ENCODE measurements at places on chromosomes 5 and 9.

DNA sequence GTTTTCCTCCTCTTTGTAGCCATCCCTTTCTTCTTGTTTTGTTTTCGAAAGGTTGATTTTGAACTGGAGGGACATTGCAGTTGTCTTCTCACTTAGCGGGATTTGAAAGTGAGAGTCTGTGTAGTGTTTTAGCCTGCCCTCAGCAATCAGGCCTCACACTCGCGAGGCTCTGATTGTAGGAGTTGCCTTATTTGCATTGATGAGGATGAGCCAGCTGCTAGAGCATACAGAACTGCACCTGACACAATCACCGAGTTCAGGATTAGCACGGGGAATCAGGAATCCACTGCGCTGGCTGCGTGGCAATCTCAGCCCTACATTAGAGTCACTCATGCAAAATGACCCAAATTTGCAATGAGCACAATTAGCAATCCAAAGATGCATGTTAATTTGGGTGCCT is 122.5 kb upstream of the TMEM161B start:
- DNase-seq, result no peak

DNA sequence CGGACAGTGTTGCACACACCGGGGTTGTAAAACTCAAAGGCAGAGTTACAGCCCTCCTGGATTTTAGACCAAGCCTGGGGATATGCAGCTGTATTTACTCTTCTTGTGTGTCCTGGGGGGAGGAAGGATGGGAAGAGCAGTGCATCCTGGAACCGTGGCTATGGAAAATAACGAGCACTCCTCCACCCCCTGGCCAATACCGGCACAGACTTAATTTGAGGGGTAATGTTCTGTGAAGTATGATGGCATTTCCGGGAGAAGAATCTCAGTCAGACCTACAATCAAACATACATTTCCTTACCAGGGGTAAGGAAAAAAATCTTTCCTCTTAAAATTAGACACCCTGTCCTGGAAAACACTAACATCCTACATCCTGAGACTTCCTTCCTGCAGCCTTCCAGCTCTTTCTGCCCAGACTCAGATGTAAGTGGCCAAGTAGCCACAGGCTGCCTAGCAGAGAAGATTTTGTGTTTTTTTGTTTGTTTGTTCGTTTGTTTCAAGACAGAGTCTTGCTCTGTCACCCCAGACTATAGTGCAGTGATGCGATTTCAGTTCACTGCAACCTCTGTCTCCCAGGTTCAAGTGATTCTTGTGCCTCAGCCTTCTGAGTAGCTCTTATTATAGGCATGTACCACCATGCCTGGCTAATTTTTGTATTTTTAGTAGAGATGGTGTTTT is 11.0 kb upstream of the ERMP1 start:
- no peak for DNase-seq

- DNase-seq, result no peak
These were observed 41.9 kb upstream of the TESK1 start for GRCh38 chr9:35562895-35563780.

DNA sequence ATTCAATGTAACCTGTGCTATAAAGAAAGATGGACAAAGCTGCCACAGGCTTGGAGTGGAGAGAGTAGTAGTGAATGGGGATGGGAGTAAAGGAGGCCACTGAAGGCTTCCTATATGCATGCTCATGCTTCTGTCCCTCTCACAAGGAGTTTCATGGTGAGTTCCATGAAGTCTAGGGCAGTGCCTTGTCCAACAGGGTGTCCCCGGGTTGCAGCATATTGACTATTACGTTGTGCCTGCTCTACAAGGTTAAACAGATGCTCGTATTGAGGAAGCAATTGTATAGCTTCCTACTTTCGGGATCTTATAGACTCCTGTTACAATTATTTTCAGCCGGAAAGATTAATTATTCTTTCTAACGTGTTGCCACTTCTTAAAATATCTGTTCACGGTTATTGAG is 129.1 kb upstream of the PIK3R1 start:
- no peak for DNase-seq

- no peak for DNase-seq
These were observed 130.9 kb downstream of the PAPPA start for GRCh38 chr9:116284518-116284917.

DNA sequence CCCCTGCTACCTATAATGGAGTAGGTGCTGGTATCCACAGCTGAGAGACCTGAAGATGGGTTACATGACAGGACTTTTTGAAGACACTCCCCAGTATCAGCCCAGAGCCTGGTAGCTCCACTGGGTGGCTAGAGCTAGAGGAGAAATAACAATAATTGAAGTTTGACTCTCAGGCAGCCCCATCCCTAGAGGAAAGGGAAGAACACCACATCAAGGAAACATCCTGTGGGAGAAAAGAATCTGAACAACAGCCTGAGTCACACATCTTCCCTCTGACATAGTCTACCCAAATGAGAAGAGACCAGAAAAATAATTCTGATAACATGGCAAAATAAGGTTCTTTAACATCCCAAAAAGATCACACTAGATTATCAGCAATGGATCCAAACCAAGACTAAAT is 432.1 kb downstream of the CDH18 start:
- no peak for DNase-seq

DNA sequence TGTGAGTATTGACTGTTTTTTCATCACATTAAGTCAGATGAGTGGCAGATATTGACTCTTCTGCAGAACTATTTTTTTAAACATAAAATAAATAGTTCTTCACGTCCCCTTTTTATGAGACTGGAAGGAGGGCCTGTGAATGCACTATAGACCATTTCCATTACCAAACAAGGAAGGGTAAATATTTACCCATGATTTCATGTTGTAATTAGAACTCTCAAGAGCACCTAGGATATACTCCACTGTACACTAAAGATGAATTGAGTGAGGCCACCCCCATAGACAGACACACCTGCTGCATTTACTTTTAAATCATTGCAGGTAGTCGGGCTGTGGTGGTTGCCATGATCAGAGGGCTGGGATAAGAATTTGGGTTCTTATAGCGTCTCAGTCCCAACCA is 22.6 kb downstream of the SLC36A1 start:
- DNase-seq, result no peak

DNA sequence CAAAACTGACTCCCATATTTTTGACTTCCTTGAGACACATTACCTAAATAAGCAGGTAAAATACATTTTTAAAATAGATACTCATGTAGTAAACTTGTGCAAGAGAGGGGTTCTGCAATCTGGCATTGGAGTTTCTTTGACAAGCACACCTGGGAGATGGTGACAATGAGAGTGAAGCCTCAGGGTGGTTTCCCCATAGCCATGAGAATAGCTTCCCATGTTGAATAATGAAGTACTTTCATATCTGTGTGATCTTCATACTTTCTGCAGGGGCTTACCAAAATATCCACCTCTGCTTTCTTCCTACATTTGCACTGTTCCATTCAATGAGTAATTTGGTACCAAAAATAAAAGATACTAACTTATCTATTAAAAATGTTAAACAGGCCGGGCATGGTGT is 44.7 kb upstream of the VCAN start:
- DNase-seq, result no peak

GRCh38 chr9:16236311-16236710 is 634.2 kb downstream of the BNC2 start:
- DNase-seq, result no peak

DNA sequence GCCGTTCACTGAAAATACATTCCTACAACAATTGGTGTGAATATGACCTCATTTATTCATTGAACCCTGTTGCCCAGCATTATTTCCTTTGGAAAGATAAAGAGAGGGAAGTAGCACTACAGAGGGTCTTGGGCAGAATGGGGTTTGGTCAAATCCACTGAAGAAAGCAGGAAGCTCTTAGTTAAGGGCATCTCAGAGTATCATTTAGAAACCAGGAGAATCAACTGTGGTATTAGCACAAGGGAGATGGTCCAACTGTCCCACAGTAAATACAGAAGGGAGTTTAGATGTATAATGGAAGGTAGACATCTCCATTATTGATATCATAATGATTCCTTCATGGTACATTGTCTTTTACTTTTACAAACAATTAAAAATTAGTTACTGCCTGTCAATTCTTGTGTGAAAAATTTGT is 47.1 kb downstream of the LIX1 start:
- no peak for DNase-seq

GRCh38 chr9:100637787-100638186 is 59.9 kb downstream of the CAVIN4 start:
- DNase-seq, result no peak

- no peak for DNase-seq
These were observed 2.8 kb upstream of the ADAMTS12 start for GRCh38 chr5:33894566-33894965.

DNA sequence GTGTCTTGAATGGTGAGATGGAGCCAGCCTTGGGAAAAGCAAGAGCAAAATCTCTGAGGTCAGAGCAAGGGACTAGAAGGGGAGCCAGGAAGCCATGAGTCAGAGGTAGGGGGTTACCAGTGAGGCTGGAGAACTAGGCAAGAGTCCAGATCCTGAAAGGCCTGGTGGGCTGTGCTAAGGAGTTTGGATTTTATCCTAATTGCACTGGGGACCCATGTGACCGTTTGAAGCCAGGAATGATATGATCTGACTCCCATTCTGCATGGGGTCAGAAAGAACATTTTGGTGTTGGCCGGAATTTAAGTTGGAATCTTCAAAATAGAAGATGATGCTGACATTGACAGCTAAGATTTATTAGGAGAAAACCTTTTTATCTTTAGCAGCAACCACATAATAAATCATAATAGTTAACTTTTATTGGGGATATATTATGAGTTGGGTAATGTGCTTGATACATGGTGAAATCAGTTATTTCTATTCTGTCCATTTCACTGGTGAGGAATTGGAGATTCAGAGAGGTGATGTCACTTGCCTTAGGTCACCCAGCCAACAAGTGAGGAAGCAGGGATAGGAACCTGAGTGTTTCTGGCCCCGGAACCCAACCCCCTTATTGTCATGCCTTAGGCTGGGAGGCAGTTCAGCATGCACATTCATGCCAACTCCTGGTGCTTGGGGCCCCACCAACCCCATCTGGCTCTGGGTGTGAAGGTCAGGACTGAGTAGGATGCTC is 61.5 kb upstream of the RARS1 start:
- DNase-seq, result no peak

DNA sequence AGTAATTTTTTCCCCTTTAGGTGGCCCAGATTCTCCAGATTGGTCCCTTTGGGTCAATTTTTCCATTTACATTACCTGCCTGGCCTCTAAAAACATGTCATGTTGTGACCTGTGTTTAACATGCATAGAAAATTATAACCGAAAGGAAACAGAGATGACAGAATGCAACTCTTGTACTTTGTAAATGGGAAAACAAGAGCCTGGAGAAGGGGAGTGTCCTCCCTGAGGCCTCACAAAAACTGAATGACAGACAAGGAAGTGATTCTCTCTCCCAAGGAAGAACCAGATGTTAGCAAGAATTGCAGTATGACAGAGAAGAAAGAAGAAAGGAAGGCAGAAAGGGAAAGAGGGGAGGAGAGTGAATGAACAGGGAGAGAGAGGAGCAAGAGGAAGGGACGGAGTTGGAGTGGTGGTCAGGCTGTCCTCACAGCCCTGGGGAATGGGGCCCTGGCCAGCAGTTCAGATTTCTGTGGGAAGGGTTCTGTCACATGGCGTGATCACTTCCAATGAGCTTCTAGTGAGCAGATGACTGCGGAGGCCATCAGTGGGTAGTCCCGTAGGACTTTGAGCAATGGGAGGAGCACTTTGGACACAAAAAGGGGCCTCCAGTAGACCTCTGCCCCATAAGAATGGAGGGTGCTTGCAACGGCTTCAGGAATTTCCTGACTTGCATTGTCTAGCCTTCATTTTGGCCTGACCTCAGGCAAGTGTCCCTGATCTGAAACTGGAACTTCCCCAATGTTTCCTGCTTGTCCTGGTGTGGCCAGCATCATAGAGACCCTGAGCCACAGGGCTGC is 31.6 kb downstream of the ABLIM3 start:
- DNase-seq, result no peak

DNA sequence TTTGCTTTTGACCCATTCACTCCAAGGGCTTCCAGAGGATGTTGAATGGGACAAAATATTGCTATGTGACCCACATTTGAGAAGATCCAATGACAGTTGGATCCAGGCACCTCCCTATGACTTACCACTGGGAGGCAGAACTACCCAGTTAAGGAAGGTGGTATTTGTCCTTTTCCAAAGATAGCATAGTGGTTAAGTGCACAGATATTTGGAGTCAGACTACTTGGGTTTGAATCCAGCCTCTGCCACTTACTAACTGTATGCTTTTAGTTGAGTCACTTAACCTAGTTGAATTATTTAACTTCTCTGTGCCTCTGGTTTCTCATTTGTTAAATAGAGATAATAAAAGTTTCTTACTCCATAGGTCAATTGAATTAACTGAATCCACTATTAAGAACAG is 74.5 kb upstream of the PALM2AKAP2 start:
- no peak for DNase-seq

DNA sequence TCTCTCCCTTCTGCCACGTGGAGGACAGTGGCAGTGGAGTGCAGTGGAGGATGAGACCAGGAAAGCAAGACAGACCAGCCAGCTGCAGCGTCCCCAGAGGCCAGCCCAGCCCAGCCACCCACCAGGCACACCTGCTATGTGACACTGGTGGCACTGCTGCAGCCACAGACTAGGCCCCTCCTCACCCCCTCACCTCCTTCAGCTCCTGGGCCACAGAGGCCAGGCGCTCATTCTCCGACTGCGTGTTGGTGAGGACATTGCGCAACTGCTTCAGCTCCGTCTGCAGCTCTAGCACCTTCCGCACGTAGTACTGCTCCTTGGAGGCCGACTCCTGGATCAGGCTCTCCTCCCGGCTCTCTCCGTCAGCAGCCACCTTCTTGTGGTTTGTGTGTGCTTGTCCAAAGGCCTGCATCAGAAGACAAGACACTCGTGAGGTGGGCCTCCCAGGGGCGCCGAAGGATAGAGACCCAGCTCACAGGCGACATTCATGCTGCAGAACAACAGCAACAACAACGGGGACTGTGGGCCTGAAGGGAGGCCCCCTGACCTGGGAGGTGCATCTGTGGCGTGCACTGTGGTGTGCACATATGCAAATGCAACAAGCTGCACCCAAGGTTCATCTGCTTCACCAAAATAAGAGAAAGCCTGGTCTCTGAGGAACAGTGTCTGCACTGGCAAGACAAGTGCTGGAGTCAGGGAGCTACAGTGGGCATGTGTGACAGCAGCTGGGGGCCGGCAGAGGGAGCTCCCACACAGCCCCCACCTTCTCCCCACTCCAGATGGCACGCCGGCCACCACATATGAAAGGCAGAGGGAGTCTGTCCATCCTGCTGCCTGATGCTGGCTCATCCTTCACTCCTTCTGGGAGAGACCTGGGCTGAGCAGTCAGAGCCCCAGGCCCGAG is 35.5 kb downstream of the BICD2 start:
- no peak for DNase-seq

- DNase-seq, result no peak
These were observed 134.4 kb downstream of the ADAMTSL1 start for GRCh38 chr9:18608371-18608770.

GRCh38 chr5:146906803-146907202 is 28.2 kb upstream of the PPP2R2B start:
- DNase-seq, result no peak

GRCh38 chr5:75847561-75848021 is 130.4 kb upstream of the POC5 start:
- no peak for DNase-seq

Data from stimulated activated CD4-positive, alpha-beta T cell treated with anti-CD3 and anti-CD28 coated beads, Interleukin-2, amount 100 ng/mL, for 4 hours (primary cell).